ENCODE measurements at places on chromosomes 12 and 14.

DNA sequence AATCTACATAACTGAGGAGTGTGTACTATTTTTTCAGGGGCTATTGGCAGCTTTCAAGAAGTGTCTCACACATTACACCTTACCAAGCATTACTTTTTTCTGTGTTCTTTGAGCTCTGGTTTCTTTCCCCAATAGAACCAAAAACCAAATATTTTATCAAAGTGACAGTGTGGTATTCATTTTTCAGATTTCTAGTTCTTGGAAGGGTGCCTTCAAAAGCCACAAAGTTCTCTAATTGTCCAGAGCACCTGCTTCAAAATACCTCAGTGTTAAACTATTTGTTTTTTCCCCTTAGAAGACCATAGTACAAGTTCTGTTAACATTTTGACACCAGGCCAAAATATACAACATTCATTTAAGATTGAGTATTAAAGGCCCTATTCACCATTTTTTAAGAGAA lies 515.7 kb downstream of the ETNK1 start:
- DNase-seq: no peak

DNA sequence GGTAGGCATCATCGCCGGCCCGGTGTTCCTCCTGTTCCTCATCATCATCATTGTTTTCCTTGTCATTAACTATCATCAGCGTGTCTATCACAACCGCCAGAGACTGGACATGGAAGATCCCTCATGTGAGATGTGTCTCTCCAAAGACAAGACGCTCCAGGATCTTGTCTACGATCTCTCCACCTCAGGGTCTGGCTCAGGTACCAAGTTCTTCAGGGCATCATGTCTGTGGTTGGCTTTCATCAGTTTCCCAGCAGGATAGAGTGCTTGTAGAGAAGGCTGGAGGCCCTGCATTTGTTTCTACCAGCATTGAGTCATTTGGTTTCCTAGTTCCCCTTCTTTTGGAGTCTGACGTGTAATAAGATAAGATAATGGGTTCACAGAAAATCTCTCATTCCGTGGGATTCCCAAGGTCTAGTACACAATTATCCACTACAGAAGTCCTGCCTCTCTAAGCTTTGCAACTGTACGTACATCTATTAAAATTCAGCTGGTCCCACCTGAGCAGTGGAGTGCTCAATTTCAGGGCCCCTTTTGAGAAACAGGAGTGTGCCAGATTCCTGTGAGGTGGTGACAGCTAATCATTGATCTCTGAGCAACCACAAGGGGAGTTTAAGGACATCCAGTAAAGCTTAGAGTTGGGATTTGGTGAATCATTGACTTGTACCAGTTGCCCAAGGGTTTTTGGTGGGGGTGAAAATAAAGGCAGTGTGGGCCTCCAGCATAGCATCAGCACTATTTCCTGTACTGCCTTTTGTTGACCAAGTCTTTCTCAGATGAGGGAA lies 25.1 kb downstream of the ACVR1B start:
- no peak for DNase-seq

- DNase-seq: no peak
Measured at GRCh38 chr12:121711361-121712189, 977 bp upstream of the TMEM120B start.

DNA sequence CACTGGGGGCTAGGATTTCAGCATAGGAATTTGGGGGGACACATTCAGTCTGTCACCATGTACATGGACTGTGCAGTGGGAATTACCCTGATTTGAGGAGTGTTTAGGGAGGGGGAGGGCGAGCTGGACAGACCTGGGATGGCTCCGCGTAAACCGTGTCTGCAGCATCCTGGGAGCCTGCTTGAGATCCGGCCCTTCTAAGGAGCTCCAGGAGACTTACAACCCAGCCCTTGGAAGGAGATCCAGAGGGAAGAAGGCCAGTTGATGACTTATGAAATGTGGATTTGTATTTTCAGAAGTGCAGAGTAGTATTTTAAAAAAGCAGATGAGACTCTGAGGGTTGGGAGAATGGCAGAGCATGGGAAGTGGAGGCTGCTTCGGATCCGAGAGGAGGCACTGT lies 153.2 kb downstream of the CACNA1C start:
- no peak for DNase-seq

- DNase-seq: no peak
Measured at GRCh38 chr14:73627151-73627558, 14.8 kb downstream of the ACOT6 start.

- DNase-seq: no peak
Measured at GRCh38 chr12:124651516-124652273, 84.3 kb upstream of the NCOR2 start.
